Adipocyte (in vitro differentiated cells): ENCODE measurements at places on chromosomes 7 and 10.

GRCh38 chr10:91197127-91197526 is 23.3 kb upstream of the PCGF5 start:
- DNase-seq = no peak

DNA sequence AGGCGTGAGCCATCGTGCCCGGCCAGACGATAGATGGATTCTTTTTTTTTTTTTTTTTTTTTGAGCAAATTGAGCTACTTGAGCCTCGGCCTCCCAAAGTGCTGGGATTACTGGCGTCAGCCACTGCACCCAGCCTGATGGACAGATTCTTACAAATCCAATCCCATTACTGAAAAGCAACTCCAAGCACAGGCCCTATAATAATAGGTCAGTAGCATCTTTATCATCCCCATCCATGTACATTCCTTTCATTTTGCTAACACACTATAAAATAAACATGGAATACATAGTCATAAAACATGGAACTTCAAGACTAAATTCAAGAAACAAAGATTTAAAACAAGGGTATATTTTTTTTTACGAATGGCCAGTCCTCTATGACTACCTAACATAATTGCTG is 16.0 kb upstream of the RSBN1L start:
- DNase-seq = no peak

- DNase-seq = no peak
Observed at GRCh38 chr10:19111501-19112267, 63.1 kb downstream of the MALRD1 start.

DNA sequence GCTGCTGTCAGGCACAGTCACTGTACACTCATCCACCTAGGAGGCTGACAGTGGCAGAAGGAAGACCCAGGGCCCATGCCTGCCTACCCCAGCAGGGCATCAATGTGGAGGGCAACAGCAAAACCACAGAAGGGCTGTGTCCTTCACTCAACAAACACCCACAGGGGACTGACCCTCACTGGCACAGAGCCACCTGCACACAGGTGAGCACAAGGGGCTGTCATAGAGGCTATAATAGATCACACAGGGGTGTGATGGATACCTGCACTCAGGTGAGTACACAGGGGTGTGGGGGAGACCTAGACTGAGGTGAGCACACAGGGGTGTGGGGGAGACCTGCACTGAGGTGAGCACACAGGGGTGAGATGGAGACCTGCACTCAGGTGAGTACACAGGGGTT is 132.8 kb upstream of the TCERG1L start:
- DNase-seq = no peak

- peak; percentile 59 for DNase-seq
Observed at GRCh38 chr7:80641548-80641947, 3.1 kb downstream of the CD36 start.

DNA sequence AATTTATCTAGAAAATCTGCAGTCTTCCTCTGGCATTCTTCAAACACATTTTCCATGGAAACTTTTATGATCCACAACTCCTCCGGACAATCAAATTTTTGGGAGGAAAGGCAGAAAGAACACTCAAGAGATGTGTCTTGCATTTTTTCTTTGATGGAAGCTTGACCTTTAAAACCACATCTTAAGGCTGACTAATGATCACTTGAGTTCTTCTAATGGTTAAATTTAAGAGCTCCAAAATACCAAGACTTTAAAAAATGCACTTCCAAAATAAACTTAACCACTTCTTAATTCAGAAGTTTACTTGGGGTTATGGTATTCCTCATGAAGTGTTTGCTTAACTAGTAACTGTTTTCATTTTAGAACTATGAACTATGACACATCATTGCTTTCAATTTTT is 43.3 kb downstream of the ETV1 start:
- DNase-seq = peak; percentile 23

GRCh38 chr7:20033621-20034400 is 183.4 kb downstream of the MACC1 start:
- peak; percentile 42 for DNase-seq

GRCh38 chr10:86335831-86336230 is 30.8 kb downstream of the GRID1 start:
- no peak for DNase-seq

- peak; percentile 66 for DNase-seq
Observed at GRCh38 chr10:75959209-75959608, 527.8 kb downstream of the LRMDA start.

- DNase-seq = peak; percentile 70
Observed at GRCh38 chr10:132836832-132837540, 51.0 kb upstream of the NKX6-2 start.

DNA sequence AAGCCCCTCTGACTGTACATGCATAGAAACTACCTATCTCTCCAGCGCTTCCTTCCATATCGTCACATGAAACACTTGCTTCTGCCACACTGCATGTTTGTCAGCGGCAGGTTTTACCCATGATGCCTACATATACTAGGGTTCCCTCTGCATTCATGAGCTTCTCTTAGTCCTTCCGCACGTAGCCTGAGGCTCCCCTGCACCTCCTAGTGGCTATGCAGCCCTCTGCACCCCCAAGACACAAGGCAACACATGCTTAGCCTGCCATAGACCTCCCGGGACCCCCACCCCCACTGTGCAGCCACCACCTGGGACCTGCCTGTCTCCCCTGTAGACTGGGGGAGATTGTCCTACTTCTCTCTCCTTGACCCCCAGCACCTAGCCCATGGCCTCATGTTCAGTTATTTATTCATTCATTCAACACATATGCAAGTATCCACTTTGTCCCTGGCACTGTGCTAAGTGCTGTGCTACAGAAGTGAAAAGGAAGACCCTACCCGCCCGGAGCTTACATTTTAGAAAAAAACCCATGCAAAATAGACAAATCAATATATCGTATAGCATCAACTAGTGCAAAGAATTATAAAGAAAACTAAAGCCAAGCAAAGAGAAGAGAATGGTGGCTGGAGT is 23.5 kb downstream of the TMEM273 start:
- DNase-seq = peak; percentile 29

GRCh38 chr7:2980401-2981102 is 63.1 kb downstream of the CARD11 start:
- no peak for DNase-seq

- no peak for DNase-seq
Observed at GRCh38 chr7:133778472-133778871, 348.7 kb upstream of the LRGUK start.

DNA sequence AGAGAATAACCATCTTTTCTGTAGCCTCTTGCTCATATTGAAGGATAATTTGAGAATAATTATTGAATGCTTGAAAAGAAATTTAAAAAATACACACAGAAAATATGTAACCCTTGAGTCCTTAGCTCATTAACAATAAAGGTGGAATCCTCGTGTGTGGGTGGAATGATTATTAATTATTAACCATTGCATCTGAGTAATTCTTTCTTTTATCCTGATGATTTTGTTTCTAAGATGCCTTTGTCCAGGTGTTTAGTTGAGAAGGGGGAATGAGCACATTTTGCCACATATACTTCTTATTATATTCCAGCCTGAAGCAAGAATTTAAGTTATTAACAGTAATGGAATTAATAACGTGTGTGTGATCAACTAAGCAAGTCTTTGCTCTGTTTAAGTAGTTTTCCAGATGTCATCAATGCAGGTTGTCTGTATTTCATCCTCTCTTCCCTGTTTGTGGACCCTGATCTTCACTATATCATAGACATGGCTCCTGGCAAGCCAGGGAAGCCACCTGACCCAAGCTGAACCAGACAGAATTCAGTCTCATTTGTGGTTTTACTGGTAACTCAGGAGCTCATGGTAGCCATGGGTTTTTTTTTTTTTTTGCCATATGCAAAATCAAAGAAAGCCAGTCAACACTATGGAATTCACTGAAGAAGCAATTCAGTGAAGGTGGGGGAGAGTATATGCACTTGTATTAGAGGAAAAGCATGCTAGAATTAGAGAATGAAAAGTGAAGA is 144.3 kb downstream of the KIF20B start:
- DNase-seq = peak; percentile 4

GRCh38 chr10:124377101-124377500 is 41.6 kb downstream of the OAT start:
- no peak for DNase-seq

- no peak for DNase-seq
Observed at GRCh38 chr7:115475761-115476385, 554.0 kb downstream of the MDFIC start.

GRCh38 chr10:95477175-95477520 is 84.0 kb downstream of the SORBS1 start:
- DNase-seq = no peak

DNA sequence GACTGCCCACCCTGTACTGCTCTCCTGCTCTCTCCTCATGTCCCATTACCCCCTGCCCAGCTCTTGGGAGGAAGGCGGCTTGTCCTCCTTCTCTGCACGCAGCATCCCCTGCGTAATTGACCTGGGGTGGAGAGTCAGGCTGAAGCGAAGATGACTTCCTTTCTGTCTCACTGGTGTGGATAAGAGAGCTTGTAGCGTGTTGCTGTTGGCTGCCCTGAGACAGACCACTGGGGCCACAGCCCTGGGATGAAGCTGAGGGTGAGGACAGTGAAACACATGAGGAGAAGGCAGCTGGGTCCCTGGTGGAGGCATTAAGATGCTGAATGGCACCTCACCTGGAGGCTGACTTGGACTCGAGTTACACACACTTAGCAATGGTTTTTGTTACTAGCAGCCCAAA is 310.3 kb upstream of the ZNF32 start:
- DNase-seq = no peak

GRCh38 chr10:110641256-110641655 is 2.9 kb upstream of the RBM20 start:
- DNase-seq = no peak

- peak; percentile 83 for DNase-seq
Observed at GRCh38 chr7:47581804-47582763, at the start of gene TNS3. TNS3 (minus strand) TSS chr7:47582111; CDS start chr7:47439636, 142,475 bp downstream.

- DNase-seq = peak; percentile 44
Observed at GRCh38 chr7:34011017-34011695, 105.8 kb downstream of the BMPER start.

DNA sequence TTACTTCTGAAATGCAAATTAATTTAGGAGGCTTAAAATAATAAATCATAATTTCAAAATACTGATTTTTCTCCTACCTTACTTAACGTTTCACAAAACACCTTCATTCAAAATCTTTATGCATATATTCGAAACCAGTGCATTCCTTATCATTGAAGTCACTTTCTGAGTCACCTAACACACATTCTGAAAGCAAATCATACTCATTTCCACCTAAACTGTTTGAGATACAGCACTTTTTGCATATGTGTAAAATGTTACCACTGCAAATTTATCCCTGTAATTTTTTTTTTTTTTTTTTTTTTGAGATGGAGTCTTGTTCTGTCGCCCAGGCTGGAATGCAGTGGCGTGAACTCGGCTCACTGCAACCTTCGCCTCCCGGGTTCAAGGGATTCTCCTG is 15.7 kb downstream of the PPP3CB start:
- DNase-seq = peak; percentile 34

DNA sequence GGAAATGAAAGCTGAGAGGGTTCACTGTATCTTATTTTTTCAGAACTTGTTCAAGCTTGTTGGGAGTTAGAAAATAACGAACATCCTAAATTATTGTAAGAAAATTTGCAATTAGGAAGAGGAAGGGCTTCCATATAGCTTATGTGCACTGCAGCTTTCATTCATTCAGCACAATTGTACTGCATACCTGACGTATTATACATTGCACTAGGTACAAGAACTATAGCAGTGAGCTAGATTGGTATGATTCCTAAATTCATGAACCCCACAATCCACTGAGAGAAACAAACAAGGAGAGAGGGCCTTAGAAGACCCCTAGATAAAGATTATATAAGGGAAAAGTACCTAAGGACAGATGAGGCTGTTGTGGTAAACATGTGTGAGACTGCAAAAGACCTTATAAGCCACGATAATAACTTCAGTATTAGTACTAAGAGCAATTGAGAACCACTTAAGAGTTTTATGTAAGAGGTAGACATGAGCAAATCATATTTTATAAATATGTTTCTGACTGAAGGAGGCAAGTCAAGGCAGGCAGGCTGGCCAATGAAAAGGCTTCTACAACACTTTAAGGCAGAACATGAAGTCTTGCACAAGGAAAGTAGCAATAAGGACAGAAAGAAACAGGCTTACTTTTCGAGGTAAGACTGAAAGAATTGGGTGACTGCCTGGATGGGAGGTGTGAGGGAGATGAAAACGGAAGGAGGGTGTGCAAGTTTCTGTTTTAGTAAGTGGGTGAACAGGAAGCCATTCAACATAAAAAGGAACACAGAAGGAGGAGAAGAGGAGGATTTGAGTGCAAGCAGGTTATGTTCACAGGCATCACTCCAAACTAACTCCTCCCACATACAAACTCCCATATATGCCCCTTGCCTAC is 77.9 kb upstream of the LRRN3 start:
- no peak for DNase-seq

DNA sequence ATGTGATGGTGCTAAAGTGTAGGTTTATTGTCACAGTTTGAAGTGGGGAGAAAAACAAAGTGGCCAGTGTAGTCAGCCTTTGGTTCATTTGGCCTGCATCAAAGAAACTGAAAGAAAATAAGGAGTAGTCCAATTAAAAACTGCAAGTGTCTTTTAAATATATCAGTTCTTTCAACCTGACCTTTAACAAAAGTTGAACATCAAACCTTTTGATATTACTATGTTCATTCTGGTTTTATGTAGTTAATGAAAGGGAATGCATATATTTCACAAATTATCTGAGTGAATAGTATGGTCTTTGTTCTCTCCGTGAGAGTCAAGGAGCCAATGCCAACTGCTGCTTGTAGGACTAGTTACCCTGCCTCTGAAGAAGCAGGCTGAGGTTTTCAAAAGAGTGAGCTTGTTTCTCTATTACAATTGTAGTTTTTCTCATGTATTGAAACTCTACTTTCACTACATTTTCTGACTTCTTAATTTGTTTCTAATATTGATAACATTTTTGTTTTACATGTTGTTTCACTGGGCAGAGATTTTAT is 1160.8 kb upstream of the LRRTM3 start:
- no peak for DNase-seq

DNA sequence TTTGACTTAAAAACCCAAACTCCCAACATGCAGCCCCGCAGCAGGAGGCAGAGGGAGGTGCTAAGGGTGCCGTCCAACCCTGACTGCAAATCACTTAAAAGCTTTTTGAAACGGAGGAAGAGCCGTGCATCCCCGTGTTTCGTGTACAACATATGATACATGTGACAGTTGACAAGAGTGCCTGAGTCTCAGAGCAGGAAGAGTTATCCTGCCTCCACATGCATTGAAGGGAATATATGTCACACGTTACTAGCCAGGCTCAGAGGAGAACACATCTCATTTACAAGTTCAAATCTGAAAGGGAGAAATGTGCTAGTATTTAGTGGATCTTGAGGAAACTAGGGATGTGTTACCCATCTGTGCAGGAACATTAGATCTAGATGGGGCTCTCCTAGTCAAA is 69.9 kb downstream of the SDK1 start:
- no peak for DNase-seq

- DNase-seq = no peak
Observed at GRCh38 chr10:130141460-130141859, 5.3 kb downstream of the GLRX3 start.

DNA sequence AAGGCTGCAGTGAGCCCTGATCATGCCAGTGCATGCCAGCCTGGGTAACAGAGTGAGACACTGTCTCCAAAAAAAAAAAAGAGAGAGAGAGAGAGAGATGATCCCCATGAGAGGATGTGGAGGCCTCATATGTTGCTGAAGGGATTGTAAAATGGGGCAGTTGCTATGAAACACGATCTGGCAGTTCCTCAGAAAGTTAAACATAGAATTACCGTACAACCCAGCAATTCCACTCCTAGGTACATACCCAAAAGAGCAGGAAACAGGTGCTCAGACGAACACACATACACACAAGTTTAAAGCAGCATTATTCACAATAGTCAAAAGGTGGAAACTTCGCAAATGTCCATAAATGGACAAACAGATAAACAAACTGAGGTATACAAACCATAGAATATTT is 27.4 kb upstream of the CYTH3 start:
- no peak for DNase-seq

- no peak for DNase-seq
Observed at GRCh38 chr10:79335094-79335469, 12.2 kb upstream of the PPIF start.
